ENCODE measurements at places on chromosomes 7 and 10.

DNA sequence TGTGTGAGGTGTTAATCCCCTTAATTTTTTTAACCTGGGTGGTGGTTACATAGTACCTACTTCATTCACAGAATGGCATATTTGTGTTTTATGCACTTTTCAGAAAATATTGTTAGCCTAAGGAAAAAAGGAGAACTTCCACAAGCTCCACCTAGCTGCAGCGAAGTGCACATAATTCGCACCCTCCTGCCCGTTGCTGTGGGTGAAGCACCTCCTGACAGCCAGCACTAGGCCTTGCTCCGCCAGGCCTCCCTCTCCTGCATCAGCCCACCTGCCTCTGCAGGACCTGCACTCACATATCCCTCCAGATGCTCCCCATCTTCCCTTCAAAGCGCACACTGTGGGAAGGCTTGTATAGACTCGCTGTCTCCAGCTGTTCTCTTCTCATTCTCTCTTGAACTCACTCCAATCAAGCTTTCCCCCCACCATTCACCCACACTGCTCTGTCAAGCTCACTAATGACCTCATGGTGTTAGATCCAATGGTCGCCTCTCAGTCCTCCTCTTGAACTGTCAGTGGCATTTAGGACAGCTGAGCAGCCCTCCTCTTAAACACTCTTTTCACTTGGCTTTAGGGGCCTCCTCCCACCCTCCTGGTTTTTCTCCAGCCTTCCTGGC, 20.7 kb upstream of the GRID1 start:
- DNase-seq: no peak

- no peak for DNase-seq
These were observed 17.5 kb upstream of the NOM1 start for GRCh38 chr7:156932006-156932405.

DNA sequence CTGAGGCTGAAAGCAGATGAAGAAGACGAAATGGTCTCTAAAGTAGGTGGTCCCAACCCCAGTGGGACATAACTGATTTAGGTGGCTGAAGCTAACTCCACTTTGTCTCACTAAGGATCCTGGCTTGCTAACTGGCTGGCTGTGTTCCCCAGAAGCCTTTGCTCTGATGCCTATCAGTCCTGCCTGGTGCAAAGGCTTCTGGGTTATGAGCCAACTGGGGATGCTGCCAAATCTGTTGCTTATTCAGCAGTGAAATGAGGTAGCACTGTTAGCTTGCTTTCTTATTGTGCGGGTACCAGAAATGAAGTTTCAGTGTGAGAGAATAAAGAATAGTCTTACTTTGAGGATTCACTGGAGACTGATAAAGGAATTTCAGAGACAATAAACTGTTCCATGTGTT, 18.1 kb downstream of the PRKG1 start:
- no peak for DNase-seq

DNA sequence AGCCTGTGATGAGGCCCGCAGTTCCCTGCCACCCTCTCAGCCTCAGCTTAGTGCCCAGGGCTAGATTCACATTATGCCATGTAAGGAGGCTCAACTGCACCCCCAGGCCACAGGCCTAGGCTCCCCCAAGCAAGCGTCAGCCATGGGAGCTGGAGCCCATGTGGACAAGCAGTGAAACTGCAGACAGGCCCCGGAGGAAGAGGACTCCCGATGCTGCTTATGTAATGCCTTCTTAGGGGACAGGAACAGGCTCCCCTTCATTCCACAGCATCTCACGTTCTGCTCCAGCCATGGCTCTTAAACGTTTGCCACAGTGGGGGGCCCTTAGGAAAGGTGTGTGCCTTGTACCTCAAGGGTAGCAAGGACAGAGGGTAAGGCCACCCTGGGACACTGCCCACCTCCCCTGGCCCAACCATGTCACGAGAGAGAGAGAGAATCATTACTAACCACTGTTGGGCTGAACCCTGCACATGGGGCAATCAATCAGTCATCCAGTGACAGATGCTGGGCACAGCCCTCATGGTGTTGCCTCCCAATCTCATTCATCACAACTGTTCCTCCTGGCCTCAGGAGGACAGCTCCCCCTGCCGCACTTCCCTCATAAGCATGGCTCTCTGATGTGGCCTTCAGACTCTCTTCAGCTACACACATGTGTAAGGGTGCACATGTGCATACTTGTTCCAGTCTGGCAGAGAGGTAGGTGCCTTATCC, 263.0 kb downstream of the GRID1 start:
- no peak for DNase-seq

- DNase-seq: no peak
These were observed 133.4 kb downstream of the MAD1L1 start for GRCh38 chr7:2099048-2099957.

DNA sequence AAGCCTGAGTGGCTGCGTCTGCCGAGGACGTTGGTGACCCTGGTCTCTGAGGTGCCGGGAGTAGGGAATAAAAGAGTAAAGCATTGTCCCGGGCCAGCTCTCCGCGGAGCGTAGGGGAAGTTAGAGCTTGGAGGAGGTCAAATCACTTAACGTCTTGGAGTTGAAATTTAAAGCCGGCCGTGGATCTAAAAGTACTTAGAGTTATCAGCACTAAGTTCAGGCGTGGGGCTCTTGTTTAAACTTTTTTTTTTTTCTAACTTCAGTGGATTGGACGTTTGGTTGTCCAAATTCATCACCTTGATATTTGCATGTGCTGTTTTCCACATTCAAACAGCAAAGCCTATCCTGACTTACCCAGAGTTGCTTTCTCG, 700 bp downstream of the NIPSNAP2 start:
- no peak for DNase-seq

DNA sequence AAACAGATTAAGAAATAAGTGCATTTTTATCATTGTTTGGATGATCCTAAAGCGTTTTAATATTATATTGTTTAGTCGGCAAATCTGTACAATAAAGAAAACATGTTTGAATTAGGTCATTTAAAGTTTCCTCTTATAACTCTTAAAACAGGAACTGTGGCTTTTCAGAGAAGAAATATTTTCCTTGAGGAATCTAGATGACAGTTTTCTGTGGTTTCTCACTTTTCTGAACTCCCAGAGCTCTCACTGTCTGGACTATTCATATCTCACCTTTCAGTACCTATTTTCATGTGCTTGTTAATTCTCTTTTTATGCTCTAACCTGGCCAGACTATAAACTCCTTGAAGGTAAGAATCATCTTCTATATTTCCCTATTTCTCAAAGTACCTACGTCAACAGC, 135.1 kb downstream of the CHN2 start:
- no peak for DNase-seq

- no peak for DNase-seq
These were observed 76.5 kb downstream of the AUTS2 start for GRCh38 chr7:69674701-69675182.

GRCh38 chr10:63515002-63515763, 6.0 kb upstream of the REEP3 start:
- no peak for DNase-seq

DNA sequence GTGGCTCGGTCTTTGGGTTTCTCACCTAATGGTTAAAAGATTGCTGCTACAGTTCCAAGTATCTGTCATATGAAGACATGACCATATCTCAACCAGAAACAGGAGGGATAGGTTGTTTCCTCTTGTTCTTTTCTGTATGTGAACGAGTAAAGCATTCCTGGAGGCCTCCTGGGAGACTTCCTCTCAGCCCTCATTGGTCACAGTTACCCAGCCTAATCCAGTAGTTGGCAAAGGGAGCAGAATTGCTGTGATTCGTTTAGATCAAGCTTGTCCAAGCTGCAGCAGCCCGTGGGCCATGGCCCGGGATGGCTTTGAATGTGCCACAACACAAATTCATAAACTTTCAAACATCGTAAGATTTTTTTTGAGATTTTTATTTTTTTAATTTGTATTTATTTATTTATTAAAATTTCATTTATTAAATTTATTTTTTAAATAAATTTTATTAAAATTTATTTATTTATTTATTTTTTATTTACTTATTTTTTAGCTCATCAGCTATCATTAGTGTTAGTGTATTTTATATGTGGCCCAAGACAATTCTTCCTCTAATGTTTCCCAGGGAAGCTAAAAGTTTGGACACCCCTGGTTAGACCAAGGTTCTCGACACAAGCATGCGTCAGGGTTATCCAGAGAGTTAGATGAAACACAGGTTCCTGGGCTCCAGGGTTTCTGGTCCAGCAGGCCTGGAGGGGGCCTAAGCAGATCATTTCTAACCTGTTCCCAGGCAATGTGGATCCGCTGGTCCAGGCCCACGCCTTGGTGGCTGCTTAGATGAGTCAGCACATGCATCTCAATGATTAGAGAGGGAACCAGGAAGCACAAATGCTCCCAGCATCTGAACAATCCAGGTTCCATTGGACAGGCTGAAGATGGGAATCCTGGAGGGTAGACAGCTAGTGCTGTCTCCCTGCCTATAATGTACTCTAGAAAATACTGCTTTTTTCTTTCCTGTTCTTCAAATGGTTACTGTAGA, 25.6 kb downstream of the CDC123 start:
- no peak for DNase-seq

- no peak for DNase-seq
These were observed 62.9 kb upstream of the NMT2 start for GRCh38 chr10:15231426-15231825.

- DNase-seq: no peak
These were observed 26.2 kb downstream of the CCDC3 start for GRCh38 chr10:12975266-12975665.

- no peak for DNase-seq
These were observed 65.9 kb downstream of the AMPH start for GRCh38 chr7:38565289-38565688.

DNA sequence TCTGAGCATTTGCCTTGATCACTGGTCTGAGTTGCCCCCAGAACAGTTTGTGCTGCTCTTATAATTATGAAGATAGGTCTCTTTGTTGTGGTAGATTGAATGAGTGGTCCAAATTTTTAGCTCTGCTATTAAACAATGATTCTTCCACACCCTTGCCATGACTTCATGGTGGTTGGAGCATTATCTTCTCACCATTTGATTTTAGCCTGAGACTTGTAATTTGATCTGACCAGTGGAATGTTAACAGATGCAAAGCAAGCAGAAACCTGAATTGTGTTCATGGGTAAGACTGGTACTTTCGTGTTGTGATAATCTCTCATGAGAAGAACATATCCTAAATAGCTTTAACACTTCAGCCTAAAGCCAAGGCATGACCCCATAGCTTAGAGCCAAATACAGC, 139.1 kb downstream of the TFPI2 start:
- DNase-seq: no peak

DNA sequence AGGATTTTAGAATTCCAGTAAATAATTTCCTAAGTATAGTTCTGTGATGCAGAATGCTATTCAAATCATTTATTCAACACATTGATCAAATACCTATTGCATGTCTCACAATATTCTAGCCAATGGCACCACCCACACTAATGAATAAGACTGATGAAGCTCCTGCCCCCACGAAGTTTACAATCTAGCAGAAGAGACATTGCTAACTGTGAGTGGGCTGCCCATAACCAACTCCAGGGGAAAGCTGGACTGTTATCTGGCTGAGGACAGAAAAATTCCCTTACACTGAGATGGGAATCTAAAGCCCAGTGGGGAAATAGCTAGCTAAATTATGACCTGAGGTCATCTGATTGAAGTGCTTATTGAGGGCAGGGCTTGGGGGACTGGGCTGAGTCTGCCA, 128.8 kb upstream of the LYZL2 start:
- DNase-seq: no peak

DNA sequence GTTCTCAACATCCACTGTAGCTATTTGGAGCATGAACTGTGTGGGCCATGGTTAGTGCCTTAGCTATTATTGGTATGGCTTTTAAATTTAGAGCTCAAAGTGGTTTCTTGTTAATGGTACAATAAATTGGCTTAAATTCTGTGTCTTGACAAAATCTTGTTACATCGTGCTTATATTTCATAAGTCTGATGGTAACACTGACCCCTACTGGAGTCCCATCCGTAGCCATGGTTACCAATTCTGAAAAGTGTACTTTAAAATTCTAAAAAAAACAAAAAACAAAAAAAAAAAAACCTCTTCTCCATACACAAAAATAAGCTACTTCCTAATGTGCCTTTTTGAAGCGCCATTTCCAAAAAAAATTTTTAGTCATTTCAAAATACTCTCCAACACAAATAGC, 6.4 kb upstream of the RPP30 start:
- no peak for DNase-seq

DNA sequence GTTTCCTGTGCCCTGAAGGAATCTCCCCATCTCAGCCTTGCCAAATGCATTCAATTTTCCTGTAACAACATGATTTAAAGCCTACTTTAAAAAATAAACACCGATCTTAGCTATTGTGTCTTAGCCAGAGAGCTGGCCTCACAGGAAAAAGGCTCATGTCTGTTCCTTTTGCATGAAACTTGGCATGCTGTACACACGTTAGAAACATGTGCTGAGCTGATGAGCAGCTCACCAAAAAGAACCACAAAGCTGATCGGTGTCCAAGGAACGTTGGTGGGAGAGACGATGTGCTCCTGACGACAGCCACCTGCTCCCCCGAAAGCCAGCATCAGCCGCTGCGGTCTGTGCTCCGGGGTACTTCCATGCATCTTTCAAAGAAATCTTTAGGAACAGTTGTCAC, 135.9 kb downstream of the ADARB2 start:
- DNase-seq: no peak

GRCh38 chr7:42097752-42098151, 139.3 kb downstream of the GLI3 start:
- DNase-seq: no peak

- no peak for DNase-seq
These were observed 710 bp upstream of the C10orf105 start for GRCh38 chr10:71720288-71720687.

GRCh38 chr10:132583456-132583855, 45.9 kb downstream of the INPP5A start:
- no peak for DNase-seq

DNA sequence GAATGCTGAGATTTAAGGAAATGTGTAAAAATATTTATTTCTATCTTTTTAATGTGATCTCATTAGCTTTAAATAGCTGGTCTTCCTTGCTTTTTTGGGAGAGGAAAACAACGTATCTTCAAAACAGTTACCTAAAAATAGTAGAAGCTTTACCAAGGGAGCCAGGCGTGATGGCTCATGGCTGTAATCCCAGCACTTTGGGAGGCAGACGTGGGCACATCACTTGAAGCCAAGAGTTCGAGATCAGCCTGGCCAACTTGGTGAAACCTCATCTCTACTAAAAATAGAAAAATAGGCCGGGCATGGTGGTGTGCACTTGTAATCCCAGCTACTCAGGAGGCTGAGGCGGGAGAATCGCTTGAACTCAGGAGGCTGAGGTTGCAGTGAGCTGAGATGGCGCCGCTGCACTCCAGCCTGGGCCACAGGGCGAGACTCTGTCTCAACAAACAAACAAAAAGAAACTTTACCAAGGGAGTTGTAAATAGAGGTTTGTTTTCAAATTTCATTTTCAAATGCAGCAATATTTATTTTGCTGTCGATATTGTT, 48.4 kb upstream of the ITGB1 start:
- no peak for DNase-seq

- DNase-seq: no peak
These were observed 30.0 kb downstream of the TECTB start for GRCh38 chr10:112313234-112313633.
